EL (cell line): ENCODE measurements at places on chromosomes 5 and 9.

DNA sequence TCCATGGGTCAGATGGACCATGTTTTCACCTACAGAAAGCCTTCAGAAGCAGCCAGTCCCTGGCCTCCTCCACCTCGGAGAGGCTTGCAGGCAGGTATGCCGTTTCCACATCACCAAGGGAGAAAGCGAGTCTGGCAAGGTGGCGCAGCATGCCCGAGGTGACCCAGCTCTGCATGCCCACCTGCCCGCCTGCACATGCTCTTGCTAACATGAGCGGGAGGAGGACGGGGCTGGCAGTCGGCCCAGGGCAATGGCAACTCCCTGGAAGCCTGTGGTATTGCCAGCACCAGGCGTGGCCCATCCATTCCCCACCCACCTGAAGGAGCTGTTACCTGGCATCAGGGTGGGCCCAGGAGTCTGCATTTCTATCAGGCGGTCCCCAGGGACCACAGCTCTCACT is 3.3 kb upstream of the NINJ1 start:
- DNase-seq, result no peak

DNA sequence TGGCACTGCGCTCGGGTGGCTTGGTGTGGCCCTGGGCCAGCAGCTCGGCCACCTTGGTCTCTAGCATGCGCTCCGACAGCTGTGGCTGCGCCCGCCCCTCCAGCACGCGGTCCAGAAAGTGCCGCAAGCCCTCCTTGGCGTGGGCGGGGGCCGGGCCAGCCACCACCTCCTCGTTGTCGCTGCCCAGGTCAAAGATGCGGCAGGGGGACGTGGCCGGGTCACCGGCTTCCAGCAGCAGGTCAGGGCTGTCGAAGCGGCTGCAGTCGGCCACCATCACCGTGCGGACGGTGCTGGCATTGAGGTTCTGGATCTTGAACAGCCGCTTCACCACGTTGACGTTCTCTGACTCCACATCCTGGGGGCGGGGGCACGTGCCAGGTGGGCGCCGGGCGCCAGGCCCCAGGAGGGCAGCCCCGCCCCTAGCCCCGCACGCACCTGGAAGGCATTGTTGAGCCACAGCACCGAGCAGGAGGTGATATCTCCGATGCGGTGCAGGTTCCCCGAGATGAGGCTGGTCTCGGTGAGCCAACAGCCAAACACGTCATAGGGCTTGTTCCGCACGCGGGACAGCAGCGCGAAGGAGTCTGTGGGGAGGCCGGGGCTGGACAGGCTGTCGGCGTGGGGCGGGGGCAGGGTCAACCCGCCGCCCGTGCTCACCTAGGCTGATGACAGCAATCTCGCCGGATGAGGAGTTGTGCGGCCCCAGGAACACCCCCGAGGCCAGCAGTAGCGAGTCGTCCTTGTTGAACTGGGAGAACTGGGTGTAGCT is 2.2 kb downstream of the FBXW5 start:
- no peak for DNase-seq

GRCh38 chr9:97710356-97711222 is 13.4 kb upstream of the XPA start:
- peak; percentile 76 for DNase-seq

DNA sequence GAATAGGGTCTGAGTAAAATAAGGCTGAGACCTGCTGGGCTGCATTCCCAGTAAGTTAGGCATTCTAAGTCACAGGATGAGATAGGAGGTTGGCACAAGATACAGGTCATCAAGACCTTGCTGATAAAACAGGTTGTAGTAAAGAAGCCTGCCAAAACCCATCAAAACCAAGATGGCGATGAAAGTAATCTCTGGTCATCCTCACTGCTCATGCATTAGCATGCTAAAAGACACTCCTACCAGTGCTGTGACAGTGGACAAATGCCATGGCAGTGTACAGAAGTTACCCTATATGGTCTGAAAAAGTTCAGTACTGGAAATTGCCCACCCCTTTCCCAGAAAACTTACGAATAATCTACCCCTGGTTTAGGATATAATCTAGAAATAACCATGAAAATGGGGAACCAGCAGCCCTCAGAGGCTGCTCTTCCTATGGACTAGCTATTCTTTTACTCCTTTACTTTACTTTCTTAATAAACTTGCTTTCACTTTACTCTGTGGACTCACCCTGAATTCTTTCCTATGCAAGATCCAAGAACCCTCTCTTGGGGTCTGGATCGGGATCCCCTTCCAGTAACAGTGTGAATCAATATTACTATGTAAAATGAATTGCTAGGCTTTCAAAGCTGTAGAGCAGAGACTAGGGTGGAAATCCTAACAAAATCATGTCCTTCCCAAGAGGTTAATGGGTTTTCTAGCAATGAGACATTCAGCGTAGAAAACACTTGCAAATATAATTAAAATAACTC is 257.8 kb downstream of the KIAA0825 start:
- no peak for DNase-seq

DNA sequence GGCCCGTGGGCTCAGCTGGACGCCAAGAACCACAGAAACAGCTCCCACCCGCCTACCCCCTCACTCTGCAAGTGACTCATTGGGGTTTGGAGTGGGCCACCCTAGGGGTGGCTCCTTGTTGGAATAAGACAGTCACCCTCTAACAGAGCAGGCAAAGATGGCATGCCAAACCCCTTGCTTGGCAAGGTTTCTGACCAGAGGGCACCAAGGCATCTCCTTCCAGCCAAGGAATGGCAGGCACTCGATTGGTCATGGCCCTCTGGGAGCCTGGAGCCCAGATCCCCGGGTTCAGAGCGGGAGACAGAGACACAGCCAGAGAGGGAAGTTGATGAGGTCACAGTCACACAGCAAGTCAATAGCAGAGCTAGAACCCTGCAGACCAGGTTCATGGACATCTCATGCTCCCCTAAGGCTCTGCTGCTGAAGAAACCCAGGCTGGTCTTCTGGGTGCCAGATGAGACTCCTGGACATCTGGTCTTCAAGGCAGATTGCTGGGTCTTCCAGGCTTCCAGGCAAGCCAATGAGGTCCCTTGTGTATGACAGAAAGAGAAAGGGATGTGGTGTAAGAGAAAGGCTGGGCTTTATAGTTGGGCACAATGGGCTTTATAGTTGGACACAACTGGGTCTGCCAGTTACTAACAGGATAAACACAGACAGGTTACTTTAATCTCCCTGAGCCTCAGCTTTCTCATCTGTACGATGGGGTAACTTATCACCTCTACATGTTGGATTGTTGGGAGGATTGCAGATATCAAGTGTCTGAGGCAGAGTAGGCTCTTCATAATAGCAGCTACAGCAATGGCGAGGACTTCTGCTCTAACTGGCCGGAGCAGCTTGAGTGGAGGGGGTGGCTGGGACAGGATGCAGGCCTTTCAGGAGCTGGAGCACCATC is 23.3 kb upstream of the KIF12 start:
- no peak for DNase-seq

GRCh38 chr5:154503698-154504039 is 25.6 kb upstream of the HAND1 start:
- DNase-seq, result no peak

DNA sequence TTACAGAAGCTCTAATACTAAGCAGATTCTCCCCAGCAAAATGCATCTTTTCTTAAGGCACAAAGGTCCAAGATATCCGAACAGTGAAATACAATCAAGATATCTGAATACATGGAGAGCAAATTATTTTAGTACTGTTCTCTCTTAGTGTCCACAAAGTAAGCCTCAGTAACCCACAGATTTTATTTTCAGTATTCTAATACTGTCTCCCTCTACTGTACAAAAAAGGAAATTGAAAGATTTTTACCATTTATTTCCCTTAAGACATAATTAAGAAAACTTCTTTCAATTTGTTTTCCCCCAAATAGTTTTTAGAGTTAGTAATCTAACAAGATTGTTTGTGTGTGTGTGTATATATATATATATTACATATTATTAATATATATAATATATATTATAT is 24.7 kb upstream of the NOL6 start:
- peak; percentile 23 for DNase-seq

DNA sequence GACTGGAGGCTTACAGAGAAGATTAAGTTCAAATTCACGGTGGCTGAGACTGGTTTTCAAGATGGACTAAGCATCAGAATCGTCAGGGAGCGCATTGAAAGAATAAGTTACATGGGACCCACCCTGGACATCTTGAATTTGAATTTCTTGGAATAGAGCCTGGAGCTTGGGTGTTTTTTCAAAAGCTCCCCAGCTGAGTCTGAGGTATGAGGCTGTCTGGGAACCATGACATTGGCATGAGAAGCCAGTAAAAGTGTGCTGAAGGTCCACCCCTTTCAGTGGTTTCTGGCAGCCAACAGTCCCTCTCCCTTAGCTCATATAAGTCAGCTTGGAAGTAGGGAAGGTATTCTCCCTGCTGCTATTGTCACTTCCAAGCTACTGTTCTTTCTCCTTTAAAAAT is 97.8 kb downstream of the MAST4 start:
- DNase-seq, result no peak

GRCh38 chr9:23683611-23684061 is 142.4 kb downstream of the ELAVL2 start:
- DNase-seq, result no peak

DNA sequence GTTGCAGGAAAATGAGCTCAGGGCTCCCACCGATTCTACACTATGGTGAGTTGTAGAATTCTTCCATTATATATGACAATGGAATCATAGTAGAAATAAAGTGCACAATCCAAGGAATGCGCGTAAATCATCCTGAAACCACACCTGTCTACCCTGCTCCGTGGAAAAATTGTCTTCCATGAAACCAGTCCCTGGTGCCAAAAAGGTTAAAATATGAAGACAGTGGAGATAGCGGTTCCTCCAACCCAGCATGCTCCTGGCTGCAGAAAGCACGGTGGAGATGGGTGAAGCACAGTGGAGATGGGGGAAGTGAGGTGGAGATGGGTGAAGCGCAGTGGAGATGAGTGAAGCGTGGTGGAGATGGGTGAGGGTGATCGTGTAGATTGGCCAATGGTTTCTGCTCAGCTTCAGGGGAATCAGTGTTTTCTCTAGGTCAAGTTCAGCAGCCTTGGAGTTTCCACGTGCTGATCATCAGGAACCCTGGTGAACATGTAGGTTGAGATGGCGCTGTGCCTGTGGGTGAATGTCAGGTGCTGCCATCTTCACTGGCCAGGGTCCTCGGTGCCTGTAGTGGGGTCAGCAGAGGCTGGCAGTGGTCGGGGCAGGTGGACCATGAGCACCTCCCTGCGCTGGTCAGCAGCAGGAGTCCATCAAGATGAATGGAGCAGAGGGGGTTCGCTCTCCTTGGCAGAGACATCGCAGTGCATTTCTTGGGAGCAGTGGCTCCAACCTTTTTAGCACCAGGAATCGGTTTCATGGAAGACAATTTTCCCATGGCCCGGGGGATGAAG is 20.3 kb downstream of the PAEP start:
- no peak for DNase-seq

DNA sequence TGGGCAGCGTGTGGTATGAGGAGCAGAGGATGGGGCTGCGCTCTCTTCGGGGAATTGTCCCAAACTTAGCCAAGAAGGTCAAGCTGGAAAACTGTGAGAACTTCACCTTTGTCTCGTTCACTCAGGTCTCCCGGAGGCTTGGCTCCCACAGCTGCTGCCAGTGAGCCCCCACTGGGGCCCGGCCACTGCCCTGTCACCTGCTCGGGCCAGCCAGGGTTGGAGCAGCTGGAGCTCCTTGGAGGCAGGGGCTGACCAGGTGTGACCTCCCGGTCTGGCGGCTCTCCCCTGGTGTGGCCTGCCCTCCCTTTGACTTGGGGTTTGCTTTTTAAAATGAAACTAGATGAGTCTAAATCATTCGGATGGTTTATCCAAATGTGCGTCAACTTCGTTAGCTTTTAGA is 58.0 kb downstream of the INIP start:
- no peak for DNase-seq

DNA sequence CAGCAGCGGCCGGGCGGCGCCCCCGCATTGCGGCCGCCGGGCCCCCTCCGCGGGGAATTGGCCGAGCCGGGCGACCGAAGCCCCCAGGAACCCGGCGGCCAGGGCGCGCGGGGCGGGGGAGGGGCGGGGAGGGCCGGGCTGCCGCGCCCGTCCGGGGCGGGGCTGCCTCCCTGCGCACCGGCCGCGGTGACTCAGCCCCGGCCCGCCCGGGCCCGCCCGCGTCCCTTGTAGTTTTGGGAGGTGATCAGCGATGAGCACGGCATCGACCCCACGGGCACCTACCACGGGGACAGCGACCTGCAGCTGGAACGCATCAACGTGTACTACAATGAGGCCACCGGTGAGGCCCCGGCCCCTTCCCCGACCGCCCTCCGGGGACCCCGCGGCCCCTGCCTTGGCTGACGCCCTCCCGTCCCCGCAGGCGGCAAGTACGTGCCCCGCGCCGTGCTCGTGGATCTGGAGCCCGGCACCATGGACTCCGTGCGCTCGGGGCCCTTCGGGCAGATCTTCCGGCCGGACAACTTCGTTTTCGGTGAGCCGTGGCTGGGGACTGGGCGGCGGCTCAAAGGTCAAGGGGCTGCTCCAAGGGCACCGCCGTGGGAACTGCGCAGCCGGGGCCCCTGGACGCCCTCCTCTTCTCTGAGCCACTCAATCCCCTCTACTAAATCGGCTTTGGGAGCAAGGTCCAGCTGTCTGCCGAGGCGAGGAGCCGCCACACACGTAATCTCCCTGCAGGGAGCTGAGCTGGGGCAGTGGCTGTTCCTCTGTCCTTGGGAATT is 592 bp downstream of the TUBB4B start:
- peak; percentile 60 for DNase-seq

GRCh38 chr5:16888694-16889124 is 47.4 kb downstream of the MYO10 start:
- peak; percentile 76 for DNase-seq

- DNase-seq, result no peak
Measured at GRCh38 chr5:17146280-17146841, 71.1 kb upstream of the BASP1 start.

DNA sequence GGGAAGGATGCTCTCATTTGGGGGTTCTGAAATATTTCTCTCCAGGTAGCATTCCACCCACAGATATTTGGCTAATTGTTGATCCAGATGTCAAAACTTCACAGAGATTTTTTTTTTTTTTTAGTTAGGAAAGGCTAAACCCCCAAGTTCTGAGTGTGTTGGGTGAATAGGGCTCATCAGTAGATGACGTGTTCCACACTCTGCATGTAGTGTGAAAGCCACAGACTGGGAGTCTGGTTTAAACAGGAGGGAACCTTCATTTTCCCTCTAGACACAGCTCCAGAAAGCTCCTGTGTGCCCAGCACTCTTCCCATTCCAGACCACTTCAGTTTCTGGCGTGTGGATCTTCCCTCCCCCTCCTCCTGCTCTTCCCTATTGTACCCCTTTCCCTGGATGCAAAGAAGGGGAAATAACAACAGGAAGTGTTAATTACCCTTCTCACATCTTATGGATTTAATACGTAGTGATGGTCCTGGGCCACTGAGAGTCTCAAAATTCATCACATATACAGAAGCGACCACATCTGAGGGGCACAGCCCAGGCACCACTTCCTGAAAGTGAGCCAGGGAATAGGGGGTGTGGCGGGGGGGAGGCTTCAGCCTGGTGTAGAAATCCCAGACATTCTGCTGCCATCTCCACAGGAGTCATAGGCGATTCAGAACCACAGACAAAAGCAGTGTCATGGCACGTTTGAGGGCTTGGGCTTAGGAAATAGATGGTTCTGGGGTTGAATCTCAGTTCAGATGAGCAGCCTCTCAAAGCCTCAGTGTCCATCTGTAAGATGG is 65.1 kb downstream of the DAP start:
- peak; percentile 65 for DNase-seq
